Dermis microvascular lymphatic vessel endothelial cell (primary cell): ENCODE measurements at places on chromosomes 5 and 9.

- DNase-seq = no peak
Measured at GRCh38 chr9:20693068-20693467, 9.0 kb downstream of the FOCAD start.

DNA sequence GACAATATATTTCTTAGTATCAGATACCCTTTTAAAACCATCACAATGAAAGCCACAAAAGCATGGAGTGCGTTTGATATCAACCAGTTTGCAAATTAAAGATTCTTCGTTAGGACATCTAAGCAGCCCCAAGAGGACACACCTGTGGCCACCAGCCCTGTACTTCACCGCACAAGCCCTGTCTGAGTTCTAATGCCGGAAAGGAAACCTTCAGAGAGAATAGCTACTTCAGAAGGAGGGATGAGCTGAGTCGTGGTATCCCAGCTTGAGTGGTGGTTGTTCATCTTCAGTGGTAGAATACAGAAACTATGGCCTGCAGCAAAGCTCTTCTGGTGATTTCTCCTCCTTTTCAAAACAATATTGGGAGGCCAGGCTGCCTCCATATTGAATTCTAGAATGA, 319.6 kb downstream of the FBXL7 start:
- no peak for DNase-seq

DNA sequence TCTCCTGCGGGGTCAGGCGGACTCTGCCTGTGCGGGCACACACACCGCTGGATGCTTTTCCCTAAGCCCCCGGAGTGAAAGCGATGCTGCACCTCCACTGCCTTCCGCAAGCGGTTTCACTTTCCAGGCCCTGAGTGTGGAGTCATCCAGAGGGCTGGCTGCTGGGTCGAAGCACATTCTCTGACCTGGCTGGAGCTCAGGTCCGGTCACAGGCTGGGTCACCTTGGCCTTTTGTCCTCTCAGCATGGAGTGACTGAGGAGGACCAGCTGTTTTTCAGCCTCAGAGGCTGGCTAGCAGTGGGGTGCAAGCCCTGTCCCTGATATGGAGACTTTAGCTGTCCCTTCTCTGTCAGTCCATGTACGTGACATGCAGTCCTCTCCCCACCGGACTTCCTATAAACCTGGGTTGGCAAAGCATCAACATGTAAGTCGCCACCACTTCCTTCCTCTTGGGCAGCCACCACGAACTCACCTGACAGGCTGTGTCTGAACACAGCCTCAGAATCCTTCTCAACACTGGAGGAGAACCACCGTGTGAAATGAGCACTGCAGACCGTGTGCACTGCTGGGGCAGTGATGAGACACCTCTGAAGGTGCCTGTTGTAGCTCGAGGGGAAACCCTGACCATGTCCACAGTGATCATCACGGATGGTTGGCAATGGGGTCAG, 51.3 kb downstream of the GADD45G start:
- no peak for DNase-seq

DNA sequence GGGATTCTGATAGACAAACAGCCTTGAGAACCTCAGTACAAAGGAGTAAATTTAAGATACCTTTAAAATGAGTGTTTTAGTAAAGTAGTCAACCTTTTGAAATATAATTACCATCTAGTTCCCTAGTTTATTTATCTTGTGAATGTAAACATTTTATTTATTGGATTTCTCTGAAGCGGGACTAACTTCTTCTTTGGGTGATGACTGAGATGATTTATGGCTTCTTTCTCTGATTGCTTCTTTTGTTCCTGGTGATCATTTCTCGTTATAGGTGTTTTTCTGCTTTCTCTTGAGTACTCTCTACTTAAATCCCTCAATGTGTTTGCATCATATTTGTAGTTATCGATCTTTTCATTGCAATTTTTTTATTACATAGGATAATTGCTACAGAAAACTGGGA, 33.2 kb downstream of the PRDM6 start:
- DNase-seq = no peak

- DNase-seq = no peak
Measured at GRCh38 chr9:10274175-10274574, 338.6 kb downstream of the PTPRD start.

DNA sequence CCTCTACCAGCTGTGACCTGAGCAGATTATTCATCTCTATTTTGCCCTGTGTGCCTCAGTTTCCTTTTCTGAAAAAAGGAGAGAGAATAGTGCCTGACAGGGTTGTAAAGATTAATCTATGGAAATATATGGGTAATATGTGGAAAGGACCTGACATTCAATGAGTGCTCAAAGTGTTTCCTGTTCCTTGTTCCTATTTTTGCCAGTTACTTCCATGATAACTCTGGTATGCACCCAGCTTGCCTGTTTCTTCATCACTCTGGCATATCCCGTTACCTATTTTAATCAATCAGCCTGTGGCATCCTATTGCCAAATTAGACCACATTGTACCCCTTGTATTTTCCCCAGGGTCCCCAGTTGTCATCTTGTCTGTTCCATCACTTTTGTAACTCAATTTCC, 3.6 kb upstream of the ARAP3 start:
- no peak for DNase-seq

DNA sequence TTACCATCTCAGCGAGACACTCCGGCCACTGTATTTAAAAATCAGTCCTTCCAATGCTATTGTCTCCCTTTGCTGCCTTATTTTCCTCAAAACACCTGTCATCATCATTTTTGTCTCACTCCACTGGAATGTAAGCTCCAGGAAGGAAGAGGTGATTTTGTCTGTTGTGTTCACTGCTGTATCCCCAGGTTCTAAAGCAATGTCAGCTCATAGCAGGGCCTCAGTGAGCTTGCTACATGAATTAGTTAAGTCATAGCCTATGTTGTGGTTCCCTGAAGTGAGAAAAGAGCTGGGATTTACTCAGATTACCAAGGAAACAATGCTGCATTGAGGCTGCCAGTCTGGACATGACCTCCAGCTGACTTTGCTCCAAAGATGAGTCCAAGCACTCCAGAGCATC, 137.6 kb upstream of the RASEF start:
- no peak for DNase-seq

GRCh38 chr5:146363161-146363874, 24.7 kb downstream of the POU4F3 start:
- no peak for DNase-seq

DNA sequence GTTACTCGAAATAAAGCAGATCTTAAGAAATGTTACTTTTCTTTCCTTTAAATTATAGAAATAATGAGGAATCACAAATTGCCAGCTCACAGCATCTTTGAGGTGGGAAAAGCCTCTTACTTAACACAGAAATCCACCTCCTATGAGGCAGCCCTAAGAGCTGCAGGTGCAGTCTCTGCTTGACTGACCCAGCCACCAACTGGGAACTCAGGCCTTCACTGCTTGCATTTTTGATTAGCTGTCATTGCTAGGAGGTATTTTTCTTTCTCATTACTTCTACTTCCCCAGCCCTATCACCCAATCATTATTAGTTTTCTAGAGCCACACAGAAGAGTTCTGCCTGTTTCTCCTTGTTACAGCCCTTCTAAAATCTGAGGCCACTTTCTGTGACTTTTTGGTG, 416.5 kb upstream of the KLF4 start:
- no peak for DNase-seq

GRCh38 chr5:120055858-120056257, 408.2 kb upstream of the PRR16 start:
- DNase-seq = no peak

- no peak for DNase-seq
Measured at GRCh38 chr5:88109818-88110217, 158.8 kb downstream of the TMEM161B start.
